Omental fat pad (tissue), 4 donors: ENCODE measurements at places on chromosomes 3 and 15.

GRCh38 chr3:24496529-24497482 lies 2.2 kb upstream of the THRB start:
- peak; percentile 29 for DNase-seq

DNA sequence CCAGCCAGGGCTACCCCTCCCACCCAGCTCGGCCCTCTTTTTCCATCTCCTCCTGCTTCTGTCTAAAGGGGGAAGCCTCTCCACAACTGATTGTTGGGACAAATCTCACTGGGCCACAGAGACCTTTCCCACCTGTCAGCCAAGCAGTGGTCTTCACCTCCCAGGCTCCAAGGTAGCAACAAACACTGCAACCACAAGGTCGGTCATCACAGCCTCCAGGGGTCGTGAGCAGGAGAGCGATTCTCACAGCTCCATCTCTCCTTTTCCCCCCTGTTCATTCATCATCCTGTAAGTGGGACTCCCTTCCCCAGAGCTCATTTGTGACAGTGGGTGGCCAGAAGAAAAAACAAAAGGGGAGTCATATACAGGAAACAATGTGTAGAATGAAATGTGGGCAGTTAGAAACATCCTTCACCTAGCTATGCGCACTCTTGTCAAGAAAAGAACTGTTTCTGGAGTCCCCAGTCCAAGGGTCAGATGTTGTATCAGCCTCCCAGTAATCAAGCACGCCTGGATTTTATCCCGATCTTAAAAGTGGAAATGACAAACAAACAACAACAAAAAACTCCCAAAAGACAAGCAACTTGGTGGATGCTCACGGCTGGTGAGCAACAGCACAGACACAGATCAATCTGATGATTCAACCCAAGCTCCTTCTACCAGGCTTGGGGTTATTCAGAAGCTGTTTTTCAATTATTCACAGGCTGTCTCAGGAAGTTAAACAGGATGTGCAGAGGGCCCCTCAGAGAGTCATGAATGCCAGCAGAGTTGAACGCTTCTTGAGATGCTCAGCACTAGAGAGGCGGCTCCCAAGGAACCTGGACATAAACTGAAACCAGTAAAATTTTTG lies 22.4 kb downstream of the LYZL4 start:
- no peak for DNase-seq

GRCh38 chr3:156535162-156535627 lies 19.7 kb downstream of the SSR3 start:
- DNase-seq: no peak

DNA sequence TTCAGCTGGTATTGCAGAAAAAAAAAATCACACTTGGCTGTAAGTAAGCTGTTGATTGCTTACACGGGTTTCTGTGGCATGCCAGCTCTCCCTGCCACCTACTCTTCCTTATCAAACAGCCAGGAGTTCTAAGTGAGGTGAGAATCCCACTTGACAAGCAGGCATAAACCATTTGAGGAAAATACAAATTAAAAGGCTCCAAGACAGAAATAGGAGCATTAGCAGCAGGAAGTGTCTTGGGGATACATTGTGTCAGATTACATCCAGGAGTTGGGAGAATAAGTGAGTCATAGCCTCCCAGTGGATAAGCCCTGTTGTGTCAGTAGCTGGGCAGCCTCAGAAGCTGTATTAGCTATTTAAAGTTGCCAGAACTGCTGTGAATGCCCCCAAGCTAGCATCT lies 256.0 kb downstream of the CNTN4 start:
- DNase-seq: no peak

GRCh38 chr15:68228971-68229385 lies 550 bp downstream of the CLN6 start:
- DNase-seq: no peak

DNA sequence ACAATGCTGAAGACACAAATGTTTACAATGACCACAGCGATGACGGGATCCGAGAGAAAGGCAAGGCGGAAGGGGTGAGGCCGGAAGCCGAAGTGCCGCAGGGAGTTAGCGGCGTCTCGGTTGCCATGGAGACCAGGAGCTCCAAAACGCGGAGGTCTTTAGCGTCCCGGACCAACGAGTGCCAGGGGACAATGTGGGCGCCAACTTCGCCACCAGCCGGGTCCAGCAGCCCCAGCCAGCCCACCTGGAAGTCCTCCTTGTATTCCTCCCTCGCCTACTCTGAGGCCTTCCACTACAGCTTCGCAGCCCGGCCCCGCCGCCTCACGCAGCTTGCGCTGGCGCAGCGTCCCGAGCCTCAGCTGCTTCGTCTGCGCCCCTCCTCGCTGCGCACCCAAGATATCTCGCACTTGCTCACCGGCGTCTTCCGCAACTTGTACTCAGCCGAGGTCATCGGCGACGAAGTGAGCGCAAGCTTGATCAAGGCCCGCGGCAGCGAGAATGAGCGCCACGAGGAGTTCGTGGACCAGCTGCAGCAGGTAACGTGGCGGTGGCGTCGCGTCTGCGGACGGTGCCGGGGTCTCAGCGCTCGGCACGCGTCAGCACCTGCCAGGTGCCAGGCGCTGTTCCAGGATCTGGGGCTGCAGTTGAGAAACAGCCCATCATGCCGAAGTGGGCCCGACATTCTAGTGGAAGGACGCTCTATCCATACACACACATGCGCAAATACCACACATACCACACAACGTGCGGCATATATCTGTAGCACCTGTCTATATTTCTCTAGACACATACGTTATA lies at the start of gene DLEC1:
Gene DLEC1 (plus strand): TSS at position 108 of the 798 bp plus-strand sequence. CDS start 18 bp downstream, at position 126.
- DNase-seq: no peak

GRCh38 chr3:12984023-12984823 lies 89.0 kb downstream of the IQSEC1 start:
- no peak for DNase-seq

GRCh38 chr3:14663396-14664135 lies 11.4 kb upstream of the C3orf20 start:
- DNase-seq: no peak

DNA sequence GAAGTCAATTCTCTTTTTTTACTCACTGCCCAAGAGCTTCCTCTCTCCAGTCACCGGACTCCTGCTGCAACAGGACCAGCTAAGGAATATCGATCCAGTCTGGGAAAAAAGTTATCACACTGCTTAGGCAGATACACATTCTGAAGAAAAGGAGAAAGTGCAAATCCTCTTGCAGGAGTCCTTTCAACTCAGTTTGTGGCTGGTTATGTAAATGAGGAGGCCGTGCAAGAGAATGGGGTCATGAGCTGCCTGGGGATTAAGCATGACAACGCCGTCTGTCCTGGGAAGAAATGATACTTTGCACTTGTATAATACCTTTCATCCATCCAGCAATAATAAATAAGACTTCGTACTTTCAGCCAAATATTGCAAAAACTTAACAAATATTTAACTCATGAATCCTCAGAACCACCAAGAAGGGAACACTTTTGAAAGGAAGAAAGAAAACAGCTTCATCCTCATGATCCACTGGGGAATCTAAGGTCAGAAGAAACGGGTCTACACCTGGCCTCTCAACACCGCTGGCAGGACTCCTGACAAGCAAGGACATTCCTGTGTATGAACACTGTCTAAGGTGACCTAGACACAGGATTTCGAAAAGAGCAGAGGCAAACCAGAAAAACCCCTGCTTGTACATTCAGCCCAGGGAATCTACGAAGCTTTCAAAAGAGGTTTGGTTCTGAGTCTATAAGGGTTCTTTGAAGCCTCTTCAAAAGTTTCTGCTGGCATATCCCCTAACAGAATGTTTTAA lies 13.1 kb upstream of the WWTR1 start:
- DNase-seq: no peak

GRCh38 chr3:81723732-81724313 lies 37.6 kb downstream of the GBE1 start:
- no peak for DNase-seq

DNA sequence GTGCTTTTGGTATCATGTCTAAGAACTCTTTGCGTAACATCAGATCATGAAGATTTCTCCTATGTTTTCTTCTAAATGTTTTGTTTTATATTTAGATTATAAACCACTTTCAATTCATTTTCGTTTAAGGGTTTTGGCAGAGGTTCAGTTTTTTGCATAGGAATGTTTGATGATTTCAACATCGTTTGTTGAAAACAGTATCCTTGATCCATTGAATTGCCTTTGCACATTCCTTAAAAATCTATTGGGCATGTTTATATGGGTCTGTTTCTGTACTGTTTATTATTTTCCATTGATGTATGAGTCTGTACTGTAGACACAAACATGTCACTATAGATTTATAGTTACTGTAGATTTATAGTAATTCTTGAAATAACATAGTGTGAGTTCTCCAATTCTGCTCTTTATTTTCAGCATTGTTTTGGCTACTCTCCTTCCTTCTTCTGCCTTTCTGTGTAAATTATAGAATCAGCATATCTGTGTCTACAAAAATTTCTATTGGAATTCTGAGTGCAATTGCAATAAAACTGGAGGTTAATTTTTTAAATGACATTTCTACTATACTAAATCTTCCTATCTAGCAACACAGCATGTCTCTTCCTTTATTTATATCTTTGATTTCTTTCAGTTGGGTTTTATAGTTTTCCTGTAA lies 374.0 kb downstream of the SV2B start:
- DNase-seq: no peak

GRCh38 chr3:126542340-126543241 lies 16.1 kb downstream of the C3orf22 start:
- DNase-seq: peak; percentile 14

GRCh38 chr15:52181938-52182780 lies 9.0 kb downstream of the GNB5 start:
- no peak for DNase-seq

DNA sequence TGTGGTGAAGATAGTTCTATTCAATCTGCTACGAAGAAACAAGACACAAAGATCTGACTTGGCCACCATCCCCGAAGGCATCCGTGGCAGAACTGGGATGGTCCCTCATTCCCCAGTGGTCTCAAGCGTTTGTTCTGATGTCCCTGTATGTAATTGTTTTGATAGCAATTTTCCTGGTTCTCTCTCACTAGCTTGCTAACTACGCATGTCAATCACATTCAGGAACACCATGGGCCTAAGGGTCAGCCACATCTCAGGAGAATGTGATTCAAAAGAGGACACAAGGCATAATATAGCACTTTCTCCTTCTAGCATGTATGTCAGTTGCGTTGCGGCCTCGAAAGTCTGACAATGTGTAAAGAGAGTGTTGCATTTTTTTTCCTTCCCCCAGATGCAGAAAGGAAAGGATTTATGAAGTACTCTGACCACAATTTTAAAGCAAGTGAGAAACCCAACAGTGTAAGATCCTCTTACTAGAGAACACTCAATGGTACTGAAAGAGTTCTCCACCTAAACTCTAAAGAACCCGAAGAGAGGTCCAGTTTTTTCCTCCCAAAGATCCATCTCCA lies 32.0 kb upstream of the TCF12 start:
- DNase-seq: no peak

- DNase-seq: peak; percentile 17
Observed at GRCh38 chr3:126340596-126340942, 16.6 kb downstream of the KLF15 start.

- DNase-seq: no peak
Observed at GRCh38 chr3:4853749-4854140, 125.5 kb upstream of the BHLHE40 start.

DNA sequence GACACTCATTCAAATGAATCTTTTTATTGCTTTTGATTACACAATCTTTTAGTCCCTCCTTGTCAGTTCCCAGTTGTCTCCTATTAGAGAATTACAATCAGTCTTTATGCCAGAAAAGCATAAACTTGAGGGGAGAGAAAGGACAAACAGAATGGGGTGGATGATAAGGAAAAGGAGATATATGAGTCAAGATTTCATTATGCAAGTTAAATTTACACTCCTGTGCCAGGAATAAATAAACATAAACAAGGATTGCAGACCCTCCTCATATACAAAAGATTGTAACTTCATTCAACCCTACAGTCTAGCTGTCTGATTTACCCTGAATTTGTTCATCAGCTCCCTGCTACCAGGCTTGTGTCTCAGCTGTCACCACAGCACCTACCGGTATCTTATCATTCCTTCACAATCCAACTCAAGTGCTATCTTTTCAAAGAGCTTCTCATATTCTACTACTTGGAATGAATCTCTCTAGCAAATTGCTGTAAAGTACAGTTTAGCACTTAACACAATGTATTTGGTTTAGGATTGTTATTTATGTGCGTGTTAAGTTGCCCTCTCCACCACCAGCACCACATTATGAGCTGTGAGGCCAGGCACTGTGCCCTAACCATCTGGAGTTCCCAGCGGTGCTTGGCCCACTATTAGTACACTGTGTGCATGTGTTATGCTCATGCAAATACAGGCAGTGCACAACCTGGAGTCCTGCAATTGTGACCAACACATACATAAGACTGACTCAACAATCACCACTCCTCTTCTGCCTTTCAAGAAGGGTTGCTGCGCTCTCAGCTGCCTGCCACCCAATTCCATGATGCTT lies 504.1 kb downstream of the TBL1XR1 start:
- no peak for DNase-seq

- DNase-seq: no peak
Observed at GRCh38 chr3:169232863-169233262, 430.6 kb downstream of the MECOM start.

DNA sequence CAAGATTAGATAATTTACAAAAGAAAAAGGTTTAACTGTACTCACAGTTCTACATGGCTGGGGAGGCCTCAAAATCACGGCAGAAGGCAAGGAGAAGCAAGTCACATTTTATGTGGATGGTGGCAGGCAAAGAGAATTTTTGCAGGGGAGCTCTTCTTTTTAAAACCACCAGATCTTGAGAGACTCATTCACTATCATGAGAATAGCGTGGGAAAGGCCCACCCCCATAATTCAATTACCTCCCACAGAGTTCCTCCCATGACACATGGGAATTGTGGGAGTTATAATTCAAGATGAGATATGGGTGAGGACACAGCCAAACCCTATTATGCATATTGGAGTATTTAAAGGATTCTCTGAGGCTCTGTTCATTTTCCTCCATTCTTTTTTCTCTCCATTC lies 138.7 kb upstream of the CADM2 start:
- no peak for DNase-seq

DNA sequence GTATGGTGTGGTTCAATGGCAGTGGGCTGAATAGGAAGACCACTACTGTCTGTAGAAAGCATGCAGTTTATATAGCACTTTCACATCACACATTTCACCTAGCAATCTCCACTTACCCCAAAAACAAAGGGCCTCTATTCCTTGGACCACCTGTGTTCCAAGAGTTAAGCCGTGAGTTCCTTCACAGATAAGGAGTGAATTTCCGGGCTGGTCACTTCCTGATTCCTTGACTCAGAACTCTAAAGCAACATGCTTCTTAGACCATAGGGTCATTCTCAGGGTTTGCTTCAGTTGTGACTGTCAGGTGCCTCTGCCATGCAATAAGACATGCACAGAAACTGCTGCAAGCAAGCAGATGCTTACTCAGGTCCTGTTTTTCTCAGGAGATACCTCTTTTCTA lies 588.5 kb upstream of the TGFBR2 start:
- no peak for DNase-seq

DNA sequence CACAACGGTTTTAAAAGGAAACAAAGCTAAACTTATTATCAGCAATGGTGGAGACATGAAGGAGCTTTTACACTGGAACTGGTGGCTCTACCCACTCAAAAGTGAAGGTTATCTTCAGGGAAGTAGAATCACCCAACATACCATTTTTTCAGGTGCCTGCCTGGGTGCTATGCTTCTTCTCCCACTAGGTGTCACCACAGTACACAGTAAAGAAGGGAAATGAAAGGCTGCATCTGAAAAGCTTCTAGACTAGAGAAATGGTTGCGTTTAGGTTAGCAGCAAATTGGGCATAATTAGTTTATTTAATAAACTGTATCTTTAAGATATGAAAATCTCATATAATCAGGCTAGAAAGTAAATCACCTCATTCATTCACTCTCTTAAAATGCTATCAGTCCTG lies 47.0 kb upstream of the SELENOK start:
- DNase-seq: no peak

GRCh38 chr15:69414701-69415167 lies 585 bp downstream of the KIF23 start:
- no peak for DNase-seq

GRCh38 chr3:21654662-21655061 lies 96.3 kb downstream of the ZNF385D start:
- DNase-seq: no peak
